ENCODE measurements at places on chromosomes 3 and 15. TPM values are rescaled to one million over a fixed set of nuclear protein-coding genes. Genes with fewer than 3 reads are reported as not detected.

The SERINC4 gene
- not detected for total RNA-seq

- peak overlapping the region; percentile 27 for H3K27ac ChIP-seq
- H3K4me1 ChIP-seq, result peaks cover 4% of the 10 kb centered on the region
- no peak overlapping the region for H3K4me3 ChIP-seq
- no peak for DNase-seq
- H3K27me3 ChIP-seq, result no peaks in the 10 kb centered on the region
- H3K36me3 ChIP-seq, result no peaks in the 10 kb centered on the region
Measured at GRCh38 chr15:49887659-49888322, 231.2 kb downstream of the ATP8B4 start.

DNA sequence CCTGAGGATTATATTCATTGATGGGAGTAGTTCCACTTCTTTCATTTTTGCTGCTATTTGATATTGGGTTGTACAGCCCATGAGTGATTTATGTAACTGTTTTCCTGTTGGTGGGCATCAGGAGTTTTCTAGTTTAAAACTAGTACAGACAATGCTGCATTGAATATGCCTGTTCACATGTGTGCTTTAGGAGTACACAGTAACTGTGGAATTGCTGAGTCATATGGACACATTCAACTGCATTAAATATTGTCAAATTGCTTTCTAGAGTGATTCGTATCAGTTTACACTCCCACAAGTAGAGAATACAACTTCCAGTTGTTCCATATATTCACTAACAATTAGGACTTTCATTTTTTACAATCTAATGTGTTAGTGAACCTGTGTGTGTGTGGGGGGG is 59.8 kb upstream of the THSD4 start:
- no peaks in the 10 kb centered on the region for H3K36me3 ChIP-seq
- no peaks in the 10 kb centered on the region for H3K27me3 ChIP-seq
- DNase-seq, result no peak
- H3K27ac ChIP-seq, result no peak overlapping the region
- H3K4me3 ChIP-seq, result no peak overlapping the region

DNA sequence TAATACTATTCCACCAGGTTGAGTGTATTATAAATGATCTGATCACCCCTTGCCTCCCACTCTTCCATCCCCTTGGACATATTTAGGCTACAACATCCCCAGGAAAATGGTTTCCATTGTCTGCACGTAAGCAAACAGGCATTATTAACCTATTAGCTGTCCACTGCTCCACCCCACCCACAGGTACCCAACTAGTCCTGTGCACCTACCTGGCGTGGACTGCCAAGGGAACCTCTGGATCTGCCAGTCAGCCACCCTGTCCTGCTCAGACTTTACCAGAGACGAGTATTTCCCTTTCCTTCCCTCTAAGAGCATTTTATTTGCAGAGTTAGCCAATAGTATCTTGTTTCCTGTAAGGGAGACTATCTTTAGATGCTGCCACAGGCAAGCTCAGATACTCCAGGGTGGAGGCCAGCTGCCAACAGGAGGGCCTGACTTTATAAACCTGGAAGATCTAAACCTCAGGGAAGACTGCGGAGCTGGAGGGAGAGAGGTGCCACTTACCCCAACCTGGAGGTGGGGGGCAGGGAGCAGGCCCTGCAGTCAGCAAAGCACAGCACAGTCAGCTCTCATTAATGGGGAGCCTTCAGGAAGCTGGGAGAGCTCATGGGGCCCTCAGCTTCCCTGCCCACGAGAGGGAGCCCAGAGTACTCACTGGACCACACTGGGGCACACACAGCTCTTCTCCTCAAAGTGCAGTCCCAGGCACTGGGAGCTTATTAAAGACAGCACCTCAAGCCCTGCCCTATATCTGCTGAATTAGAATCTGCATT is at the start of gene CX3CR1:
Gene CX3CR1 (minus strand): TSS at position 292 of the 773 bp plus-strand sequence. CDS start 13,527 bp downstream, outside the sequence.
- H3K4me1 ChIP-seq, result peaks cover 5% of the 10 kb centered on the region
- no peak for DNase-seq
- no peak within 1 kb of the TSS for H3K4me3 ChIP-seq
- H3K27me3 ChIP-seq, result no peaks in the 10 kb centered on the region
- H3K36me3 ChIP-seq, result no peaks in the 10 kb centered on the region

DNA sequence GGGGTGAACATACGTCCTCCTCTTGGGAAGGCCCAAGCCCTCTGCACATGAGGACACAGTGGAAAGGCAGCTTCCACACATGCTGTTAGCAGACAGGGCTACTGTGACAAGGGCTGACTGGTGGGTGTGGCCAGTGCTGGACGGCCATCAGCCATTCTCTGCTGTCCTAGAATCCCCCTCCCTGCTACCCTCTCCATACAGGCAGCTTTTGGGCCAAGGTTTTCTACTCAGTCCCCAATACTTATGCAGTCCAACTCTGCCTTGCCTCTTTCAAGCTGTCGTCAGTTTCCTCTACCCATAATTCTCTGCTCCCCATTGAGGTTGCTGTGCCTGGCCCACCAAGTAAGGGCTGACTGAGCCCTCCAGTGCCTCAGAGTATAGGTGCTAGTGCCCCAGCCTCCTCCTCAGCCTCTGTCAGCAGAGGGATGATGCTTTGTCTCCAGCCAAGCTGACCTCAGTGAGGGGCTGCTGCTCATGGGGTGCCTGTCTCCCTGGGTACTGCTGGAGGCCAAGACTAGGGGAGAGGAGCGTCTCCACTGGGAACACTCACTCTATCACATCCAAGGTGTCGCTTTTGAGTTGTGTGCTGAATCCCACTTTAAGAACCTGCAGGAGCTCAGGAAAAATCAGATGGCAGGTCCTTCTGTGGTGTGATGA is 2.8 kb downstream of the LOXL1 start:
- H3K36me3 ChIP-seq, result no peaks in the 10 kb centered on the region
- H3K4me3 ChIP-seq, result no peak overlapping the region
- H3K27ac ChIP-seq, result no peak overlapping the region
- H3K27me3 ChIP-seq, result peaks cover 6% of the 10 kb centered on the region
- H3K4me1 ChIP-seq, result peaks cover 76% of the 10 kb centered on the region

GRCh38 chr3:66010739-66011655 is 27.7 kb downstream of the MAGI1 start:
- no peaks in the 10 kb centered on the region for H3K36me3 ChIP-seq
- DNase-seq, result no peak

The CCDC39 gene
- total RNA-seq, result not detected

The AMT gene
- 6.1 TPM for total RNA-seq

The DZIP1L gene
- total RNA-seq, result 17.4 TPM

The TICRR gene
- total RNA-seq, result 1.5 TPM

The ADAMTSL3 gene
- 2.0 TPM for total RNA-seq

The CASR gene
- not detected for total RNA-seq

DNA sequence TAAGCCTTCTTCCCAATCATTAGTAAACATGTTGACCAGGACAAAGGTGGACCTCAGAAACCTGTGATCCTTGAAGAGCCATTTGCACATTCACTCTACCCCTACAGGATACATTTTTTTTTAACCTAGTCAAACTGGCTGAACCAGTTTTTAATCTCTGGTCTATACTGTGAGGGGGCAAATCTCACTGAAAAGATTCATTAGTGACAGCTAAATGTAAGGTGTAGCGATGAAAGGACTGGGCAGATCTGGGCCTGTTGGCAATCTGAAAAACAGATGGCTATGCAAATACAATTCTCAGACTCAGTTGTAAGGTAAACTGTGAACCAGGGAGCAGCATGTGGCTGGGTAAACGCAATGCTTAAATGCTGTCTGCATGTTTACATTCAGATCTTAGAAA is 75.6 kb upstream of the SNTN start:
- H3K27ac ChIP-seq, result no peak overlapping the region
- H3K4me1 ChIP-seq, result peaks cover 17% of the 10 kb centered on the region
- H3K27me3 ChIP-seq, result no peaks in the 10 kb centered on the region
- DNase-seq, result no peak
- H3K4me3 ChIP-seq, result no peak overlapping the region

Data from suprapubic skin (tissue), 4 donors.